ENCODE measurements at places on chromosomes 13 and 19.

DNA sequence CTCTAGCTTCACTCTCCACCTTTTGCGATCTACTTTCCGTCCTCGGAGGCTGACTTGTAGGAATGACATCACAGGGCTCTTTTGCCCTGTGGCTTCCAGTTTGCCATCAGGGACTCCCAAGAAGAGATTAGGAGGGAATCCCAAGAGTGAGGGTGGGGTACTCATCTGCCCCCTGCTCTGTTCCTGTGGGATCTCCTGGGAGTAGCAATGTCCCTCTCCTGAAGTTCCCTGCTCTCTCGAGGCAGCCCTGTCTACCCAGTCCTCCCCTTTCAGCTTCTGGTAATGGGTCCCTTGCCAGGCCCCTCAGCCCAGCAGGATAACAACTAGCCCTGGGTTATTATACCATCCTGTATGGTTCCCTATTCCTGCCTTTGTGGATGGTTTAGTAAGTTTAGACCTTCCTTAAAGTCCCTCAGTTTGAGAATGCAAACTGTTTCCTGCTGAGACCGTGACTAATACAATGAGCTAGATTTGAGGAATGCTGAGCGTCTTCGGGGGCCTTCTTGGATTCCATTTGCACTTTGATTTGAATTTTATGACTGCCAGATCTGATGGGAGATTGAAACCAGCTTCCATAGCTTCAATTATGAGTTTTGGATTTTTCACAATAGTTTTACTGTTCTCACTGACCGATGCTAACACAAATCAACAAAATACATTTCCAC lies 73.7 kb upstream of the IPO5 start:
- peak; percentile 90 for DNase-seq

GRCh38 chr13:34567597-34567996 lies 374.5 kb upstream of the NBEA start:
- no peak for DNase-seq

DNA sequence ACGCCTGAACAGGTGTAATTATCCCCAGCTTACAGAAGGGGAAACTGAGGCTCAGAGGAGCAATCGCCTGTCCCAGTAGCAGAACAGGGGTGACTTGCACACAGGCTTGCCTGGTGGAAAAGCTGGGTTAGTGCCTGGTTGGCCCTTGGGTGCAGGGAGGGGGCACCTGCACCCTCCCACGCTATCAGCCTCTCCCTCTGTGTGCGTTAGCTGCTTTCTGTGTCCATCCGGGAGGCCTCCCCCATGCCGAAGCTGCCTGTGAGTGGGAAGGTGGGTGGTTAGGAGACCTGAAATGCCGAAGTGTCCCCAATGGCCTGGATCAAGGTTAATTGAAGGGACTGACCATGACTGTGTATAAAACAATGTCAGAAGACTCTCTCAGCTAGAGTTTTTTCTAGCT lies 295.0 kb downstream of the ZNF536 start:
- no peak for DNase-seq

GRCh38 chr19:46126086-46126580 lies 1.6 kb upstream of the IGFL3 start:
- DNase-seq = no peak

DNA sequence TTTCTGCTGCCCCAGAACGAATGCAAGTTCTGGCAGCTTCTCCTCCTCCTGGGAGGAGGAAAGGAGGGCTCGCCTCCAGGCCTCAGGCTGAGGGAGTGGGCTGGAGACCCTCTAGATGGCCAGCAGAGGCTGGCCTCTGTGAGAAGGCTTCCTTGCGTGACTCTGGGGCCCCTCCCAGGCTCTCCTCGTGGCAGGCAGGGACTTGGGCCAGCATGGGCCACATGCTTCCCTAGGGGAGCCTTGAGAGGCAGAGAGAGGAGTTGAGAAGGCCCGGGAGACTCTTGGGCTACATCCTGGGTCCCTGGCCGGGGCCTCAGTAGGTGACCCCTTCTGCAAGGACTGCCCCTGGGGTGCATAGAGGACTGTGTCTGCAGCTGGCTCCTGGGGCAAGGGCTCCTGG lies 25.9 kb downstream of the LYL1 start:
- DNase-seq = no peak

GRCh38 chr19:6499052-6499790 lies 2.9 kb downstream of the TUBB4A start:
- DNase-seq = no peak

DNA sequence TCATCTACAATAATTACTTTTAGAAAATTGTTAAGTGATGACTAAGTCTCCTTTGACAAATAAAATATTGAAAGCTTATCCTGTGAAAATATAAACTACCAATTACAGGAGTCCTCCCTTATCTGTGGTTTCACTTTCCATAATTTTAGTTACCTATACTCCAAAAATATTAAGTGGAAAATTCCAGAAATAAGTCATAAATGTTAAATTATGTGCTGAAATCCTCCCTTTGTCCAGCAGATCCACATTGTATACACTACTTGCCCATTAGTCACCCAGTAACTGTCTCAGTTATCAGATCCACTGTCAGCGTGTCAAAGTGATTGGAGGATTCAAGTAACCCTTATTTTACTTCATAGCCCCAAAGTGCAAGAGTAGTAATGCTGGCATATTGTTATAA lies 98.1 kb downstream of the SERP2 start:
- peak; percentile 23 for DNase-seq

GRCh38 chr13:23749288-23749873 lies 139.8 kb downstream of the MIPEP start:
- DNase-seq = no peak

- DNase-seq = no peak
These were observed 13.9 kb downstream of the FCHO1 start for GRCh38 chr19:17765069-17765618.

- no peak for DNase-seq
These were observed 293.6 kb downstream of the OXGR1 start for GRCh38 chr13:96700657-96701056.

GRCh38 chr13:104057861-104058260 lies 991.6 kb upstream of the SLC10A2 start:
- no peak for DNase-seq

DNA sequence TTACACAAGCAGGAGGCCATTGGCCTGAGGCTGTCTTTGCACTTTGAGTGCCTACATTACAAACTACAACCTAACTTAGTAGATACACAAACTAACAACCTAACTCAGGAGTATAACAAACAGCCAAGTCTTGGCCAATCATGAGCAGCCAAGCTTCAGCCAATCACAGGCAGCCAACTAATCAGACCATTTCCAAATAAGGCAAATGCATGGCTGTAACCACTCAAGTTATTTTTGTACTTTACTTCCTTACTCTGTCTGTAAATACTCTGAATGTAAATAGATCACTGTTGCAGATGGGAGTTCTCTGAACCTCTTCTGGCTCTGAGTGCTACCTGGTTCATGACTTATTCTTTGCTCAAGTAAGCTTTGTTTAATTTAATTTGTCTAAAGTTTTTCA lies 748.1 kb upstream of the SGCG start:
- no peak for DNase-seq

DNA sequence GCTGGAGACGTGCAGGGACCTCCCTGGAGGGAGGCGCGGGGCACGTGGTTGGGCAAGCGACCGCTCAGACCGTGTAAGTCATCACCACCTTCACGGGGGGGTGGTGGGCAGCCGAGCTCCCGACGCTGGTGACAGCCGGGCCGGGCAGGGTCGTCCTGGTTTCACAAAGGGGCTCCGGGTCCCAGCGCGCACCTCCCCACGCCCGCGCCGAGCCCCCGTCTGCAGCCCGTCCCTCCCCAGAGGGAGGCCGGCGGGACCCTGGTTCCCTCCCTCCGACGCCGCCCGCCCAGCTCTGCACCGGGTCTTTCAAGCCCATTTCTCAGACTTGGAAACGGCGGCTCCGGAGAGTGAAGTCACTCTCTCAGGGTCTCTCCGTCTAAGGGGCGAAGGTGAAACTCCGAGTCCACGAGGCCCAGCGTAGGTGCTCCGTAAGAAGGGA lies 729 bp upstream of the ARID3A start:
- peak; percentile 13 for DNase-seq

- DNase-seq = no peak
These were observed 7.3 kb downstream of the RASAL3 start for GRCh38 chr19:15456871-15457700.
